ENCODE measurements at places on chromosomes 1 and 21. TPM values are rescaled to one million over a fixed set of nuclear protein-coding genes. Genes with fewer than 3 reads are reported as not detected.

DNA sequence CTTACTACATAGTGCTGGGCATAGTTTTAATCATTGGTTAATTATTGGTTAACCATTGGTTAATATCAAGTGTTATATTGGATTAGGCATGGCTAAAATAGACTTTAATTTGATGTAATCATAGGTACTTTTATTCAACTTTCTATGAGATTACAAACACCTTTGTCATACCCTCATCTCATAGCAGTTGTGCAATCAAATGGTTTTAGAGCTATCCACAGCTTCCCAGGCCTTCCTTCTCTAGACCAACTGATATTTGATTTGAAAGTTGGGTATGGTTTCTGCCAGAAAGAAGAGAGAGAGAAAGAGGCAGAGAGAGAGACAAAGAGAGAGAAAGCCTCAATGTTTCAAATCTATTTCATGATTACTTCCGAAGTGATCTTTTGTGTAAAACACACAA lies 9.6 kb upstream of the RGS1 start:
- no peak for DNase-seq

DNA sequence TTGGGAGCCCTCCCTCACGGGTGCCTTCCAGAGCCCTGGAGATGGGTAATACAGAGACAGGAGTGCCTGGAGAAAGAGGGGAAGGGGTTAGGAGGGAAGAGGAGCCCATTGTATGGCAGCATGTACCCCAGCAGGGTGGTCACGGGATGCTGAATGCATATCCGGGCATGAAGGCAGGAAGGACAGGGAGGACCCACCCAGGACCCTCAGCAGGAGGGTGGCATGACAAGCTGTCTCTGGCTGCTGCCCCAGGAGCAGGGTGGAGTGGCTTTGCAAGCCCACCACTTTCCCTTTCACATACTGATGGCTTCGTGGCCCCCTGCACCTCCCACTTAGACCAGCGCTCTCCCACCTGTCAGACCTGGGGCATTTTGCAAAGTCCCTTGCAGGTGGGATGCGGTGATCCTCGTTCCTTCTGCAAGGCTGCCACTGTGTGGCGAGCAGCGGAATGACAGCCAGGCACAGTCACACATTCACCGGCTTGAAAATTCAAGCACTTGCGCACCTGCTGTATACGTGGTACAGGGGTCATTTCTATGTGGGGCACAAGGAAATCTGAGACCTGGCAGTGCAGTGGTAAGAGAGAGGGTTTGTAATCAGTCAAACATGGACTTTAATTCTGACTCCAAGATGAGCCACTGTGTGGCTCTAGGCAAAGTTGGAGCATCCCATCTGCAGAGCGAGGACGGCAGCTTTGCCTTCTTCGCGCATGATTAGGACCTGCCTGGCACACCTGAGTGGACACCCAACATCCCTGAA lies 53.2 kb upstream of the TMEM51 start:
- DNase-seq: no peak

- DNase-seq: no peak
These were observed 69.8 kb downstream of the SPSB1 start for GRCh38 chr1:9362488-9362887.

GRCh38 chr1:25668931-25669573 lies 52.5 kb downstream of the MAN1C1 start:
- no peak for DNase-seq

DNA sequence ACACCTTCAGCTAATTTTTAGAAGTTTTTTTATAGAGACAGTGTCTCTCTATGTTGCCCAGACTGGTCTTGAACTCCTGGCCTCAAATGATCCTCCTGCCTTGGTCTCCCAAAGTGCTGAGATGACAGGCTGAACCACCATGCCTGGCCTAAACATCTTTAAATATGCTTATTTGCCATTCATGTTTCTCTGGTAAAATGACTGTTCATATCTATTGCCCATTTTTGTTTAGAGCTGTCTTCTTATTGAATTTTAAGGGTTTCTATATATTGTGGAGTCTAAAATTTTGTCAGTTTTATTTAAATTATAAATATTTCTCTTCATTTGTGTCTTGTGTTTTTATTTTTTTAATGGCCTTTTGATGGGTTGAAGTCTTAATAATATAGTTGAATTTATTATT lies 3.0 kb upstream of the PM20D1 start:
- no peak for DNase-seq

- DNase-seq: no peak
These were observed 27.2 kb downstream of the RHEX start for GRCh38 chr1:206080026-206080820.

DNA sequence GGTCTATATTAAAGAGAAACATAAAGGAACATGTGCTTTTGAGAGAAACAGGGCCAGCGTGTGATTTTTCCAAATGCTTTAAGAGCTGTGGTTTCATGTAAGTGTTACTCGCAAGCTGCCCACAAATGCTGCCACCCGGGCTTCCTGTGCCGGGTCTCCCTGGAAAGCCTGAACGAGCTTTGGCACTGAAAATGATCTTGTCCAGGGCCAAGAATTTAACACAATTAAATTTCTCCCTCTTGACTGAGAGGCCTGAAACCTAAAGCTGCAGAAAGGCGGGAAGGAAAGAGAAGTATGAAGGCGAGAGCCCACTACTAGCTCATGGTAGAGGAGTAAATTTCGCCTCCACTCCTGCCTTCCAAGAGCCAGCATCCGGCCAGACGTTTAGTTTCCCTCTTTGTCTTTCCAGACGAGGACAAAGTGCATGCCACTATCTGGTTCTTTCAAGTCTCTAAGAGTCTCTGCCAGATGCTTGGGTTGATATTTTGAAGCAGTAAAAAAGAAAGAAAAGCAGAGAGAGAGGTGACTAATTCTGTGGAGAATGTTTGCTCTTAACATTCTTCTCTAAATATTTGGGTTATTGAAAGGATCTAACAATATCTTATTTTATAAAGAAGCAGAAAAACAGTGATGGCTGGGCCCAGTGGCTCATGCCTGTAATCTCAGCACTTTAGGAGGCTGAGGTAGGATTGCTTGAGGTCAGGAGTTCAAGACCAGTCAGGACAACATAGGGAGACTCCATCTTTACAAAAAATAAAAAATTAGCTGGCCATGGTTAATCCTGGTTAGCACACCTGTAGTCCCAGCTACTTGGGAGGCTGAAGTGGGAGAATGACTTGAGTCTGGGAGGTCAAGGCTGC lies 100.0 kb upstream of the HNRNPU start:
- no peak for DNase-seq

DNA sequence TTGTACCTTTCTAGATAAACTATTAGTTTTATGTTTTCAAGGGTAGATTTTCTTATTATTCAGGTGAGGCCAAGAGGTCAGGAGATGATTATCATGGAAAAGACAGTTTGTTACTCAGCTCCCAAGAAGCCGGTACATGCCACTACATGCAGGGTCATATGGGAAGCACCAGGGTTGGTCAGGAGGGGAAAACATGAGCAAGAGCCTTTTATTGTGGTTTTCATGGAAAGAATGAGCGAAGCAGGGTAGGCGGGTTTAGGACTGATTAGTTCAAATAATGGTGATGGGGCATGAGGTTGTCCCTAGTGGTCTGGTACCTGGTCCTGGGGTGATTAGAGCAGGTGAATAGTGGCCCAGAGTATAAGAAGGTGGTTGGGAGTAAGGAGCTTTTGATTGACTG lies 189.9 kb downstream of the APP start:
- no peak for DNase-seq

GRCh38 chr1:77975386-77975785 lies 3.5 kb downstream of the FUBP1 start:
- DNase-seq: no peak

- DNase-seq: no peak
These were observed 1.5 kb downstream of the RPS6KA1 start for GRCh38 chr1:26530895-26531598.

DNA sequence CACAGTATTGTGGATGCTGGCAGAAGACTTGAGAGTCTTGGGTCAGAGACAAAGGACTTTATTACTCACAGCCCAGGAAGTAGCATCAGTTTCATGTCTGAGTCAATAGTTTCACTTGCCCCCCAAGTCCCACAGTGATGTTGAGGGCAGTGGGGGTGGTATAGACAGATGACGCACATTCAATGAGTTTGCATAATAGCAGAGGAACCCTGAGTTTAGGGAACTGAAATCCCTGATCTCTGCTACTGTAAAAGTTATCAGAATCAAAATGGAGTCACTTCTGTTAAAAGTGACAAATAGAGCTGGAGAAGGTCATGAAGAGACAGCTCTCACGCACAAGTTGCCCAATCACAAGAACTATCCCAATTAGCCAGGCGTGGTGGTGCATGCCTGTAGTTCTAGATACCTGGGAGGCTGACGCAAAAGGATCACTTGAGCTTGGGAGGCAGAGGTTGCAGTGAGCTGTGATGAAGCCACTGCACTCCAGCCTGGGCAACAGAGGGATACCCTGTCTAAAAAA lies 11.5 kb upstream of the HCRTR1 start:
- no peak for DNase-seq

- no peak for DNase-seq
These were observed 46.7 kb downstream of the VANGL2 start for GRCh38 chr1:160446945-160447600.

DNA sequence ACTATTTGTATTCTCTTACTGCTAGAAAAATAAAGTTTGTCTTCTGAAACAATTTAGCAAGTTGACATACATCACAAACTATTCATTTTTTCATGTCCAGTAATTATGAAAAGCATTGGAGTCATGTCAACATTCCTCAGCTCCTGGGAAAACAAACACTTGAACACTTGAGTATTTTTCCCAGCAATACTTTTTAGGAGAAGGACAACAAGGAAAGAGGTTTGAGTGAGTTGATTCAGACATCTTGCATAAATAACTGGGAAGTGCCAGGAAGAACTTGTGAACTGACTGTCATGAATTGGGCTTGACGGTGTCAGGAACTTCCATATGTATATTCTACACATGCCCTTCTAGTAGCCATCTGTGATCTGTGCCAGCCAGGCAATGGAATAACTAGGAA lies 195.6 kb downstream of the HMCN1 start:
- DNase-seq: no peak

DNA sequence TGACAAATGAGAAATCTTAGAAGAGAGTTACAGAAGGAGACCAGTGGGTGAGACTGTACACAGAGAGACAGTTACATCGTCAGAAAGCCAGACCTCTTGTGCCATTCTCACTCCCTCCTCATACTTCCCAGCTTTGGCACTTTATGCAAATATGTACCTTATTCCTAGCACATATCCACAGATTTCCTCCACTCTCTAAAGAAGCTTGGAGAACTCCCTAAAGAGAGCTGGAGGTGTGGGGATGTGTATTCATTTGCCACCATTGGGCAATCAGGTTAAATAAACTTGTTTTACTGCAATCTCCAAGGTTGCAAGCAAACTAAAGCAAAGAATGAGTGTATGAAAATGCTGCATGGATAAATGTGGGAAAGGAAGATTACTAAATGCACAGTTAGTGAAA lies 380.9 kb upstream of the PRMT6 start:
- DNase-seq: no peak

- no peak for DNase-seq
These were observed 159.7 kb downstream of the HIVEP3 start for GRCh38 chr1:41758904-41759548.

- no peak for DNase-seq
These were observed 64.4 kb upstream of the TIAM1 start for GRCh38 chr21:31408301-31409088.

DNA sequence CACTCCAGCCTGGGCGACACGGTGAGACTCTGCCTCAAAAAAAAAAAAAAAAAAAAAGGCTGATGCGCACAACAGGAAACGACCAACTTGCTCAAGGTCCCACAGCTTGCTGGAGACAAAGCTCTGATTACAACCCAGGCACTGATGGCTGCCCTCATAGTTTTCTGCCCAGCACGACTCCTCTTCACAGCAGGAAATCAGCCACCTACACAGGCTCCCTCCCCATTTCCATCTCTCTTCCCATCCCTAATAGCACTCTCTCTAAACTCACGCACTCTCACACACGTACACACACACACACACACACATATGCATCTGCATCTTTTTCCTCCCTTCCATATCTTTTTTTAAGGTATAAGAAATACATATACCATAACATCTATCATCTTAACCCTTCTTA lies 153.5 kb upstream of the SOD1 start:
- DNase-seq: no peak

DNA sequence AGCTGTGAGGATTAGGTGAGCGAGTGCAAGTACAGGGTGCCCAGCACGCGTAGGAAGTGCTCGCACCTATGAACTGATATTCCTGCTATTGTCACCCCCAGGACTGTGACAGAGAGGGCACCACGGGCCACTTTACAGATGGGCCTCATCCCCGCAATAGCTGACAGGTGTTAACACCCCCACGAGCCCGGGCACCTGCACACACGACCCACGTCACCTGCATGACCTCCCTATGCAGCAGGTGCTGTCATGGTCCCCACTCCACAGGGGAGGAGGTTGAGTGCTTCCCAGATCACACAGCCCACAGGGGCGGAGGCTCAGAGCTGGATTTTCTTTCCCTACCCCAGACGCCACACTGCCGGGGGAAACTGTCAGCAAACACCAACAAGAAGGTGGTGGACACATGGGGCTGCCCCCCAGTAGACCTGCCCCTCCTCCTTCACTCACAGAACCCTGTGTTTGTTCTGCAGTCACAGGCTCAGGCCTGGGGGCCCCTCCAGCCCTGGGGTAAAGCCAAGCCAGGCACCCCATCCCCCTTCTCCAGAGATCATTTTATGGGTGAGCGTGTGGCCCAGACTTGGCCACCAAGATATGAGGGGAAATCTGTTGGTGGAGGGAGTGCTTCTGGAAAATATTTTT lies 465.5 kb downstream of the MATN1 start:
- no peak for DNase-seq

GRCh38 chr1:215807911-215808436 lies 240.9 kb downstream of the KCTD3 start:
- DNase-seq: no peak

DNA sequence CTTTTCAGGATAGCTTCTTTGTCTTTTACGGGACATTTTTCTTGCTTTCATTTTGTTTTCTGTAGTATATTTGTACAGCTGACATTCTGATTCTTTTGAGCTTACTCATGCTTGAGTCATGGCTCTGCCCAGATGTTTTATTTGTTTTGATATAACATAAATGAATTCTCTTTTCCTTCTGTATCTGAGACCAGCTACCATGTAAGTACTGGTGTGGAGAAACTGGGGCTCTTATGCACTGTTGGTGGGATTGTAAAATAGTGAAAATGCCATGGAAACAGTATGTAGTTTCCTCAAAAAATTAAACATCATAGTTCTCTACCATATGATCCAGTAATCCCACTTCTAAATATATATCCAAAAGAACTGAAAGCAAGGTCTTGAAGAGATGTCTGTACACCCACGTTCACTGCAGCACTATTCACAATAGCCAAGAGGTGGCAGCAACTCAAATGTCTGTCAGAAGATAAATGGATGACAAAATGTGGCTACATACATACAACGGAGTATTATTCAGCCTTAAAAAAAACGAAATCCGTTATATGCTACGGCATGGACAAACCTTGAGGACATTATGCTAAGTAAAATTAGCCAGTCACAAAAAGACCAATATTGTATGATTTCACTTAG lies 61.4 kb downstream of the EIF2B3 start:
- no peak for DNase-seq

CD1E gene
- not detected for polyA plus RNA-seq

RGSL1 gene
- not detected for polyA plus RNA-seq

IPP gene
- polyA plus RNA-seq: 27.0 TPM

PPFIA4 gene
- polyA plus RNA-seq: 5.5 TPM

PAPPA2 gene
- polyA plus RNA-seq: 53.5 TPM

C1orf141 gene
- polyA plus RNA-seq: 0.43 TPM
